ENCODE measurements at places on chromosomes 7 and 10. TPM values are rescaled to one million over a fixed set of nuclear protein-coding genes. Genes with fewer than 3 reads are reported as not detected.

The CRCP gene
- 23.7 TPM for polyA plus RNA-seq

The NUPR2 gene
- polyA plus RNA-seq, result 227 TPM

The CYP3A5 gene
- 0.55 TPM for polyA plus RNA-seq

DNA sequence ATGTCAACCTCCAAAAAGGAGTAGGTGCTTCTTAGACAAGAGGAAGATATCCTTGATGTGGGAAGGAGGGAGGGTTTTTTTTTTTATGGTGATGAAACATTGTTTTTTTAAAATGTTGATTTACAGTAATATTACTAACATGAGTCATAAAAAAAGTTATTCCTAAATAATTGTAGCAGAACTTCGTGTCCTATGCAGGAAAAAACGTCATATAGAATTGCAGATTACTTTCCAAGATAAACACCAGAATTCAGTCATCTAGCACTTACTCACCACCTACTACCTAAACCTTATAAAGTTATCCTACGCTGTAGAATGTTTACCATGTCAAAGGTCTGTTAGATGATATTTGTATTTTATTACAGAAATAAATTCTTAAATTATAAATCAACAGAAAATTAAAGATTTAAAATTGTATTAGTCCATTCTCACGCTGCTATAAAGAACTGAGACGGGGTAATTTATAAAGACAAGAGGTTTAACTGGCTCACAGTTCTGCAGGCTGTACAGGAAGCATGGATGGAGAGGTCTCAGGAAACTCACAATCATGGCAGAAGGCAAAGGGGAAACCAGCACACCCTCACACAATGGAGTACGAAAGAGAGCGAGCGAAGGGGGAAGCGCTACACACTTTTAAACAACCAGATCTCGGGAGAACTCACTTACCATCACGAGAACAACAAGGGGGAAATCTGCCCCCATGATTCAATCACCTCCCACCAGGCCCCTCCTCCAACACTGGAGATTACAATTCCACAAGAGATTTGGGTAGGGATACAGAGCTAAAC lies 105.2 kb upstream of the NEBL start:
- DNase-seq, result no peak

- DNase-seq, result no peak
Measured at GRCh38 chr10:74867351-74867750, 41.0 kb downstream of the KAT6B start.

- DNase-seq, result no peak
Measured at GRCh38 chr10:11379771-11380170, 231.7 kb downstream of the USP6NL start.

GRCh38 chr10:20835335-20835734 lies 61.8 kb downstream of the NEBL start:
- DNase-seq, result no peak

GRCh38 chr7:103668279-103668941 lies 222.4 kb upstream of the SLC26A5 start:
- no peak for DNase-seq

- no peak for DNase-seq
Measured at GRCh38 chr7:51025668-51026067, 243.0 kb upstream of the GRB10 start.

Data from testis (tissue), 5 donors.